Fibroblast of villous mesenchyme (primary cell): ENCODE measurements at places on chromosomes 7 and 10. TPM values are rescaled to one million over a fixed set of nuclear protein-coding genes. Genes with fewer than 3 reads are reported as not detected.

The FGFR2 gene
- total RNA-seq: 0.32 and 0.86 TPM in 2 replicates

The C10orf53 gene
- not detected in 2 replicates for total RNA-seq

The HHEX gene
- 0.43 and 1.3 TPM in 2 replicates for total RNA-seq

The AZGP1 gene
- total RNA-seq: not detected in 2 replicates

The MOGAT3 gene
- not detected in 2 replicates for total RNA-seq

The CPA2 gene
- 0.32 TPM in 1 of 2 replicates, not detected in the other for total RNA-seq

The BTBD16 gene
- total RNA-seq: not detected in 2 replicates

The NEUROD6 gene
- total RNA-seq: not detected in 2 replicates

DNA sequence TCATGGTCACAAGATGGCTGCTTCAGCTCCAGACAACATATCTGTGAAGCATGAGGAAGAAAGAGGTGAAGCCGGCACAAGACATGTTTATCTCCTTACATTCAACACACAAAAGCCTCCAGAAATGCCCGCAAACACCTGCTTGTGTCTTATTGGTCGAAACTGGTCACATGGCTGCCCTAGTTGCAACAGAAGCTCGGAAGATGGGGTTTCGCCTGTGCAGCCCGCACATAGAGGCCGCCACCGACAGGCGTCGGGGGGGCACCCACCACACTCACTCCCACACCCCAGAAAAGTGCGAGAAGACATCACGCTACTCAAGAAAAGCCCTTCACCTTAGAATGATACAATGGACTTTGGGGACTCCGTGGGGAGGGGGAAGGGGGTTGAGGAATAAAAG is 63.0 kb upstream of the MGMT start:
- no peak for DNase-seq

DNA sequence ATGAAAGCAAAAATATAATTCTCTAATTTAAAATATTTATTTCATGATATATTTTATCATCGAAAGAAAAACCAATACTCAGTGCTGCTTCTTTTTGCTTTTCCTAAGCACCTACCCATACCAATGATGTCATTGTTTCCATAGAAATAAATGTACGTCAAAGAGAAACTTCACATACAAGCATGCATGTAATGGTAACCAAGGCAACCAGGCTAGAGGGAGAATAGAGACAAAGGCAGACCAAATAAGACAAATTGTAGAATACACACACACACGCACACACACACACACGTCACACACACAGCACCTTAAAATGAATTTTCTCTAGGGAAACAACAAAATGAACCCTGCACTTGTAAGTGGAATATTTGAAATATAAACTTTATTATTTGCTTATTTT is 75.5 kb downstream of the MACC1 start:
- no peak for DNase-seq

GRCh38 chr7:26449175-26450165 is 157.8 kb downstream of the SNX10 start:
- DNase-seq: peak; percentile 5

DNA sequence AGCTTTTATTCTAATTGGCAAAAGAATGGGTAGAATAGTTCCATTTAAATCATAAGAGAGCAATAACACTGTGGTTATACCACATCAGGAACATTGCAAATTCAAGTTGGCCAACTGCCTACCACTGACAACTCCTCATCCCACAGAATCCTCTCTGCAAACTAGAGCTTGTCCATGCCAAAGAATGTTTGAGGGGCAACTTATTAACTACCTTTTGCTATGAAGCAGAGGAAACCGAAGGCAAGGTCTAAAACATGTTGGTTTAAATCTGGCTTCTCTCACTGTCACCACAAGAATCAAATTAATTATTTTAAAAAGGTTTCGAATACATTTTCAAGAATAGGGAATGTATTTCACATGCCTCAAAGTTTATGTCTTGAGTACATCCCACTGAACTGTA is 36.0 kb downstream of the RHOBTB1 start:
- DNase-seq: peak; percentile 16

- no peak for DNase-seq
These were observed 75.2 kb downstream of the RNLS start for GRCh38 chr10:88507826-88508453.

- peak; percentile 73 for DNase-seq
These were observed 106.6 kb upstream of the INHBA start for GRCh38 chr7:41809529-41809939.

GRCh38 chr7:157058701-157059100 is 48.2 kb upstream of the MNX1 start:
- no peak for DNase-seq

DNA sequence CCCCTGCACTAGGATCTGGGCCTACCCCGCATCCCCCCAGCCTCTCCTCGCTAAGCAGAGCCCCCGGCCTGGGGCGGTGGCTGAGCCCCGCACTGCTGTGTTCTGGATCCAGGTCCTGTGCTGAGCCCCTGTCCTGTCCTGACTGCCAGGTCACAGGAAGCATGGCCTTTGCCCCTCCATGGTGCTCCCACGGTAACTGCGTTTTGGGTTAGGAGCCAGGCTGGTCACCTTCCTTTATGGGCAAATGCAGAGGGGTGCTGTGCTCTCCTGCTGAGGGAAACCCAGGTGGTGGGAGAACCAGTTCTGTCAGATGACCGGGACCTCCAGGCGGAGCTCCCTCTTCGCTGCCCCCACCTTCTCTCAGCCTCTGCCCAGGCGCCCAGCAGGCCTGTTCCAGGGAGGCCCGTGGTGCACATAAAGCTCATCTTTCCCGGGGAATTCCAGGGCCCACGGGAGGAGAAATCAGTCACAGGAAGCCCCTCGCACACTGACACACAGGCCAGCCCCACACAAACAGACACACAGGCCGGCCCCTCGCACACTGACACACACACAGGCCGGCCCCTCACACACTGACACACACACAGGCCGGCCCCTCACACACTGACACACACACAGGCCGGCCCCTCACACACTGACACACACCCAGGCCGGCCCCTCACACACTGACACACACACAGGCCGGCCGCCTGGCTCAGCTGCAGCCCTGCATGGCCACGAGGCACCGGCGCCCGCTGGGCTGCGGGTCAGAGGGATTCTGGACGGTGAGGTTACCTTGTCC is 75.6 kb downstream of the CFAP46 start:
- no peak for DNase-seq

GRCh38 chr7:926061-927030 is 28.1 kb downstream of the ADAP1 start:
- no peak for DNase-seq

DNA sequence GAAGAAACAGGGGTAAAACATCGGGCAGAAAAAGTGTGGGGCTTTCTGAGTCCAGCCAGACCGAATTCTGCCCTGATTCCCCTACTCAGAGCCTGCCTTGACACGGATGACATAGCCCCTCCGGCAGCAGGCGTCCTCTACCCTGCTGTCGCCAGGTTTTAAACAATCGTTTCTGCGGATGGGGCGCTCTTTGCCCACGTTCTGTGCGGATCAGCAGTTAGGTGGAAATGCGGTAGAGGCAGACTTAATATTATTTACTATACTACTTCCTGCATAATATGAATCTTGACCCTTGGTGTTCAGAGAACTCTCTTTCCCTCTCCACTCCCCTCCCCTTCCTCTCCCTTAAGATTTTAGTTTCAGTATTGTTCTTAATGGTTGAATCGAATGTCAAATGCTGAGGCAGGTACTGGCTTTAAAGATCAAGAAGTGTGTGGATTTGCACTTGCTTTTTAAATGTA is 2.4 kb downstream of the GATA3 start:
- DNase-seq: no peak

DNA sequence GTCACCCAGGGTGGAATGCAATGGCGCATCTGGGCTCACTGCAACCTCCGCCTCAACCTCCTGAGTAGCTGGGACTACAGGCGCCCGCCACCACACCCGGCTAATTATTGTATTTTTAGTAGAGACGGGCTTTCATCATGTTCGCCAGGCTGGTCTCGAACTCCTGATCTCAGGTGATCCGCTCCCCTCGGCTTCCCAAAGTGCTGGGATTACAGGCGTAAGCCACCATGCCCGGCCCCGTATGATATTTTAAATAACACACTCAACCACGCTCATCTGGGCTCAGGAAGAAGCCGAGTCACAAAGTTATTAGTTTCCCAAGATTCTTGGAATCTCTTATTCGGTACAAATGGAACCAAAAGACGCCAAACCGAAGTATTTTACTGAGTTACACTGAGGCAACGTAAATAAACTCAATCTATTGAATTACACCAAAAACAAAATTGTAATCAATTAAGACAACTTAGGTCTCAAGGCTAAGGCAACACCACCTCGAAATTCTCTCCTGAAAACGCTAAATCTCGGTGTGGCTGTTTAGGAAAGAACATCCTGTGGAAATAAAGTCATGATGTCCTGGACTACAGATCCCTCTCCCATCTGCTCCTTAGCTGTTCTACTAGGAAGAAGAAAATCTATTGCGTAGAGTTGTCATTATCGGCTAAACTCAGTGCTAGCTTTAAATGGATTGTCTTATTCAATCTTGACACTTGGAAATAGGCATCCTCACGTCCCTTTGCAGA is 910 bp downstream of the ARHGAP19 start:
- DNase-seq: no peak

DNA sequence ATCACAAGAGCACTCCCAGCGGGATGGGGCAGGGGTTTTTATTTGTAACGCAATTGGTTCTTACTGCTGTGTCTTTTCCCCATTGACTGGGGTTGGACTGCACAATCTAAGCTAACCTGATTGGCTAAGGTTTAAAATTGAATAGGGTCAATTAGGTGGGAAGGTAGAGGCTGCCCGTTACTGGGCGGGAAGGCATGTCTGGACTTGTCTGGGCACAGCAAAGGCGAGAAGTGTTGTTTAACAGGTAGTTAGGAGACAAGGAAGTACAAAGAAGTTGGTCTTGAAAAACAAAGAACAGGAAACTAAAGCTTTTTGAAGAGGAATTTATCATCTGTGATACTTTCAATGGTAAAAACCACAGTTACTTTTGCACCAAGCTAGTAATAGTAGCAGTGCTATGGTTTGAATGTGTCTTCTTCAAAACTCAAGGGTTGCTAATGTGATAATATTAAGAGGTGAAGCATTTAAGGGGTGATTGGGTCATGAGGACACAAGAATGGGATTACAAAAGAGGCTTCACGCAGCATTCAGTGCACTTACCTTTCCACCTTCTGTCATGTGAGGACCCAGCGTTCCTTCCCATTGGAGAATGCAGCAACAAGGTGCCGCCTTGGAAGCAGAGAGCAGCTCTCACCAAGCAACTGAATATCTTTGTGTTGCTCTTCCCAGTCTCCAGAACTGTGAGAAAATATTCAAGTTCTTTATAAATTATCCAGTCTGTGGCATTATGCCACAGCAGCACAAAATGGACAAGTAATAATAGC is 875.5 kb upstream of the SORCS1 start:
- no peak for DNase-seq

- peak; percentile 15 for DNase-seq
These were observed 1301.5 kb upstream of the SORCS1 start for GRCh38 chr10:108465871-108466641.

DNA sequence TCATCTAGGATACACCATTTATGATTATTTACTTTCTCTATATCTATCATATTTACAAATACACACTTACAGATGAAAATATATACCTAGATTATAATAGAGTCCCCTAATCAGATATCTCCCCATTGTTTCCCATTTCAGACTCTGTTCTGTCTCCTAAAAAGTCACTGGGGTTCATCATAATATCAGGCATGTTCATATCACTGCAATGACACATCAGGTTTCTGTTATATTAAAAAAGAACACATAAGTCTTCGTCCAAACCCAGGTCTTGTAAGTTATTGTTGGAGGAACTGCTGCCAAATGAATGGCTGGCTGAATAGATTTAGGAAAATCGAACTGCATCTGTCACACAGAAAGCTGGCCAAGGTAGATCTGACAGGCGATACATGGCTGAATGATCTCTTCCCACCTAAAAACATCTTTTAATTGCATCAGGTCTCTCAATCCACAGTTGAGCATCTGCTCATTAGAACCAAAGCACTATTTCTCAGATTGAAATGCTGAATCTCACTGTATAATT is 178.7 kb downstream of the CACNA2D1 start:
- DNase-seq: no peak

DNA sequence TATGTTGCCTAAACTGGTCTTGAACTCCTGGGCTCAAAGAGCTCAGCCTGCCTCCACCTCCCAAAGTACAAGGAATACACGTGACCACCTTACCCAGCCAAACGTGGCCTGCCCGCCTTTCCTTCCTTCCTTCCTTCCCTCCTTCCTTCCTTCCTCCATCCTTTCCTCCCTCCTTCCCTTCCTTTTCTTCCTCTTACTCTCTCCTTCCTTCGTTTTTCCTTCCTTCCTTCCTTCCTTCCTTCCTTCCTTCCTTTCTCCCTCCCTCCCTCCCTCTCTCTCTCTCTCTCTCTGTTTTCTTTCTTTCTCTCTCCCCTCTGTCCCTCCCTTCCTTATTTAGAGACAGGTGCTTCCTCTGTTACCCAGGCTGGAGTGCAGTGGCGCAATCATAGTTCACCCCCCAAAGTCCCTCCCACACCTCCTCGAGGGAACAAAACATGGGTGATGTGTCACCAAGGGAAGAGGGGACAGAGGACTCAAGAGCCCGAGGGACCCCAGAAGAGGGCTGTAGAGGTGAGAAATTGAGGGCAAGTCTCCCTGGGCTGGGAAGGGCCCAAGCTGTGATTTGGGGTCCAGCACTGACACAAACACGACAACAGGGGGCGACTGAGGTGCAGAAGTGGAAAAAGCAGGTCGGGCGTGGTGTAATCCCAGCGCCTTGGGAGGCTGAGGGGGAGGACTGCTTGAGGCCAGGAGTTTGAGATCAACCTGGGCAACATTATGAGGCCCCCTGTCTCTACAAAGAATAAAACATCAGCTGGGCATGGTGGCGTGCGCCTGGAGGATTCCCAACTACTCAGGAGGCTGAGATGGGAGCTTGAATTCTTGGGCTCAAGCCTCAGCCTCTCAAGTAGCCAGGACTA is 28.1 kb downstream of the EPHB4 start:
- peak; percentile 77 for DNase-seq

GRCh38 chr7:30460246-30460633 is 18.3 kb downstream of the NOD1 start:
- no peak for DNase-seq

DNA sequence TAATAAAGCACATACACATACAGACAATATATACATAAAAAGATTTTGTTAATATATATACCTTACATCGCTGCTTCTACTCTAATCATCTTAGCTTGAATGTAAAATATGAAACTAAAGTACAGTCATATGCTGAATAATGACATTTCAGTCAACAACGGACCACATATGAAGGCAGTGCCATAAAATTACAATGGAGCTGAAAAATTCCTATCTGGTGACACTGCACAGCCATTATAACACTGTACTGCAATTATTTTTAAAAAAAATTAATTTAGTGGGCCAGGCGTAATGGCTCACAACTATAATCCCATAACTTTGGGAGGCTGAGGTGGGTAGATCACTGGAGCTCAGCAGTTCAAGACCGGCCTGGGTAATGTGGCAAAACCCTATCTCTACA is 122.3 kb downstream of the JMJD1C start:
- DNase-seq: no peak

- peak; percentile 97 for DNase-seq
These were observed 10.9 kb upstream of the LGI1 start for GRCh38 chr10:93746844-93747284.

DNA sequence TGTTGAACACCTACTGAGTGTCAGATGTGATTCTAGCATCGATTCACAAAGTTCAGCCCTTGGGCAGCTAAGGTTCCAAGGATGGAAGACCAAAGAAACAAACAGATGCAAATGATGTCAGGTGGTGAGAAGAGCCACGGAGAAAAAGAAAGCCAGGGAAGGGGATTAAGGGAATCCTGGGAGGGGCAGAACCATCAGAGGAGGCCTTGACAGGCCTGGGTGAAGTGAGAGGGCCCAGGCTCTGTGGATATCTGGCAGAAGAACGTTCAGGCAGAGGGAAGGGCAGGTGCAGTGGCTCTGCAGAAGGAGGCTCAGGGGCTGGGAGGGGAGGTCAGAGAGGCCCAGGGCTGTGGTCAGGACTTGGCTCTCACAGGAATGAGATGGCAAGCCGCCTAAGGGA is 90.4 kb downstream of the C10orf105 start:
- no peak for DNase-seq
